ENCODE measurements at places on chromosomes 4 and X.

GRCh38 chrX:8873956-8874355 lies 72.8 kb upstream of the FAM9A start:
- DNase-seq: no peak

DNA sequence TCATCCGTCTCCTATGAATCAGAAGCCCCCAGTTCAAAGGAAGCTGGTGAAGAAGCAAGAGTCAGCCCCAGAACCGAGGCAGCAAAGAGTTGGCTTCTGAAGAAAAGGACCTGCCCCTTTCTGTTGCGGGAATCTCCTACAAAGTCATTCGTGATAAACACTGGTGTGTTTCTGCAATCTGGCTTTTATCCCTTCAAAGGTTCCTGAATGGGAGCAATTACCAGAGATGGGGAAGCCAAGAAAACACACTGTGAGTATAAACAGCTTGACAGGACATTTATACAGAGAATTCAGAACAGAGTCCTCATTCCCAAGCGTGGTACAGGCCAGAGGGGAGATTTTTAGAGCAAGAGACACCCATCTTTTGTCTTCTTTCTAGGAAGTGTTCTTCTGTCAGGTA lies 226.8 kb upstream of the LNX1 start:
- DNase-seq: no peak

GRCh38 chr4:111595456-111595855 lies 549.8 kb upstream of the FAM241A start:
- DNase-seq: no peak

DNA sequence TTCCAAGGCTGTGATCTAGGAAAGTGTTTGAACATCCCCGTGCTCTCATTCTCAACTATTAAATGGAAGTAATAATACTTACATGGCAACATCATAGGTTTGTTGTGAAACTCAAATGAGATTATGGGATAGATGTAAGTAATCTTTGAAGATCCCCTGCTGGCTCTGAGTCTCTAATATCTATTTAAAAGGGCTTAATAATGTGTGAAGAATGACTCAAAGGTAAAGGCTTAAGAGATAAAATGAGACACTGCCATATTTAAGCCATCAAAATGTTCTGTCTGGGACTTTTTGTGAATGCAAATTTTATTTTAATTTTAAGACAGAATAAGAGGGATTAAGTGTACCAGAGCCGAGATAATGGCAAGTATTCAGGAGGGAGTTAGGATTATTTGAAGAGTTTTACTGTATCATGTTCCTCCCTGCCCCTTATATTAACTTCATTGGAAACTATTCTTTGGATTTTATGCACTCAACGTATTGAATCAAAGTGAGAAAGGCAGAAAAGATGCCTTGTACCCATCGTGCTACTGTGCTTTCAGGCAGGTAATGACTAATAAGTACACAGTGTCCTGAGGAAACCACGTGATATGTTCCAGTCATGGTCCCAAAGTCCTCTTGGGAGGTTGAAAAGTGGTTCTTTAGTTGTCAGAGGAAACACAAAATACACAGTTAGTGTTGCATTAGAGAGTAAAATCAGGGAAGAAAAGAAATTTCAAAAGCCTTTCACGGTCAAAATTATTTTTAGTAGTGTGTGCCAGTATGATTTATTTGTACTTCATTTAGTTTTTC lies 192.4 kb downstream of the RBM46 start:
- DNase-seq: no peak

GRCh38 chr4:123579961-123580360 lies 183.4 kb downstream of the SPRY1 start:
- DNase-seq: no peak

DNA sequence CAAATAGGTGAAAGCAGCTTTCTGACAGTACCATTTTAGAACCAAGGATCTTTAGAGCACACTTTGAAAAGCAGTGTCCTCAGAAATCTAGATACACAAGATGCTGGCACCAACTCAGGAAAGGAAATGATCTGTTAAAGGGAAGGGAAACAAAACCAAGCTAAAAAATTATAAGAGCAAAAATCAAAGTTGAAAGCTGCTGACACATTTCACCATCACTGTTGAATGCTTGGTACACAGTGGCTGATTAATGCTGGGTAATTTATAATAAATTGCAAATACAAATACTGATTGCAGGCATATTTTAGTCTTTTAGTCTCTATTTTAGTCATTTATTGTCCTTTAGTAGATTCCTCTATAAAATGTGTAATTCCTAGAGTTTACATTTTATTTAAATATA lies 1540.1 kb upstream of the PCDH10 start:
- no peak for DNase-seq

- DNase-seq: no peak
Observed at GRCh38 chrX:46850771-46851170, 13.9 kb downstream of the RP2 start.

GRCh38 chr4:104424475-104424941 lies 70.2 kb downstream of the CXXC4 start:
- no peak for DNase-seq

GRCh38 chr4:28916585-28916984 lies 1803.6 kb upstream of the PCDH7 start:
- no peak for DNase-seq

GRCh38 chrX:154056770-154057241 lies 37.1 kb upstream of the IRAK1 start:
- DNase-seq: no peak

GRCh38 chr4:108060164-108060563 lies 70.5 kb downstream of the HADH start:
- DNase-seq: no peak

GRCh38 chr4:70754990-70755688 lies 33.4 kb downstream of the RUFY3 start:
- no peak for DNase-seq

DNA sequence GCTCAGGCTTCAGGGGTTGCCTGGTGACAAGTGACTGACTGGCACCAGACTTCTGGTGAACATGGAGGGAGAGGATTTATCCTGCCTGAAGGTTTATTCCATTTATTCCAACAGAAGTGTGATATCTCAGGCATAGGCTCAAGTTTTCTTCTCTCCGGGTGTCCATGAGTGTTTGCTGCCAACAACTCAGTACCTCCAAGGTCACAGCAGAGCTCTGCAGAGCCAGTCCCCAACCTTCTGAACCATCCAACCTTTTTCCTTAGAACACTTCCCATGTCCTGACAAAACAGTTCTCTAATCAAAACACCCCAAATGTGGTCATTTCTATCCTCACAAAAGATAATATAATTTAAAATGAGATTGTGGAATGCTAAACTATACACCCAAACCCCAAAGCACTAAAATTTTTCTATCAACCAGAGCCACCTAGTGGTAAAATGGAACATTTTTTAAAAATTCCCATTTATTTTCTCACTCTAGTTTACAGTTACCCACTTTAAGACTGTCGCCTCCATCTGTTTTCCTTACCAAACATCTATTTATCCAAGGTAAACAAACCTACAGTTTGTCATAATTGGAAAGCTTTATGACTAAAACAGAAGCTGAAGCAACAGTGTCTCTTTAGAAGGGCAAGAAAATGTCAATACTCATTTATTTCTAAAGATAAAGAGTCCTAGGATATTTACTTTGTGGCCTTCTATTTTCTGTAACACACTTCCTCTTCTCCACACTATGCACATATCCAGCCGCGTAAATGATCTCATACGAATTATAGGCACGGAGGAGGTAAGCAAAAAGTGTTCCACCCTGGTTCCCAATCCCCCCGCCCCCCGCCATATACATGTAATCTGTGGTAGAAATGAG lies 39.5 kb downstream of the TMEM154 start:
- no peak for DNase-seq

GRCh38 chrX:94435799-94436198 lies 761.8 kb downstream of the FAM133A start:
- no peak for DNase-seq

- peak; percentile 8 for DNase-seq
Observed at GRCh38 chrX:64394874-64395567, at the start of gene MTMR8. MTMR8 (minus strand) TSS chrX:64395452; CDS start chrX:64395363, 89 bp downstream.

DNA sequence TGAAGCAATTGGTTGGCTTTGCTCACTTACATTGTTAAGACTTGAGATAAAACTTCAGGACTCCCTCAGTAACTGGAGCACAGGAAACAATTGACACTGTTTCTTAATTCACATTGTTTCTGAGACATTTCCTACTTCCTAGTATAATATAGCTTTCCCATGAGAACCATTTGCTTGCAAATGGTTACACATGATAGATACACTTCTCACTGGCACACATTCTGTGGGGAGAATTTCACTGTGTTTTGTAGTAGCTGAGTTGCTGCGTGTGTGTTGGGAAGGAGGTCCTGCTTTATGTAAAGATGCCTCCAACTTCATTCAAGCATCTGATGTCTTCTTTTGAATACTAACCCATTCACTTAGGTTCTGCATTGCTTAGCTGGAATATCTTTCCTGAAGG lies 85.3 kb upstream of the SLC4A4 start:
- no peak for DNase-seq

DNA sequence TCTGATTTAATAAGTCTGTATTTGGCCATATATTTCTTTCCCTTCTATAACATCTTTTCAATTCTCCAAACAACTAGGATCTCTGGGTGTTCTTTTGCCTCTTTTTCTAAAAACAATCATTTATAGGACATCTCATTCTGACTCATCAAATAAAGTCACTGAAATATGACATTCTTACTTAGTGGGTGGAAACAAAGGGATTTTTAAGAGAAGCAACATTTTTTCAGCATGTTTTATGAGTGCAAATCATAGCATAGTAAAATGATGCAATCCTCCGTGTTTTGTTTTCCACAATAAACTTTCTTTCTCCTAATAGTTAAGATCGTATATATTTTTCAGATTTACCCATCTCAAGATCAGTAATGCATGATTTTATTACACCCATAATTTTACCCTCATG lies 179.8 kb downstream of the SPCS3 start:
- DNase-seq: no peak

DNA sequence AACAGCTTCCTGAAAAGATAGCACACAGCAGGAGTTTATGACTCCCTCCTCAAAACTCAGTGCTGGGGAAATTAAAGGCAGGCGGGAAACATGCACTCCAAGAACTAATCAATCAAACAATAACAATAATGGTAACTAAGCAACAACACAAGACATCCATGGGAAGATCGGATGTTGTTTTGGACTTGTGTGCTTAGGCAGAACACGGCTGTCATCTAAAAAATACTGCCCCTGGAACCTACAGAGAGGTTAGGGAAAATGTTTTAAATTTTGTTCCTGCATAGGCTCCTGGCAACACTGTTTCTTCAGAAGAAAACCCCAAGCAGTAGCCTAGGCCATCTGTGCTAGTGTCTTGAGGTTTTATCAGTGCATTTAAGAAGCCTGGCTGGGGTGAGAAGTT lies 1378.2 kb downstream of the STIM2 start:
- no peak for DNase-seq

DNA sequence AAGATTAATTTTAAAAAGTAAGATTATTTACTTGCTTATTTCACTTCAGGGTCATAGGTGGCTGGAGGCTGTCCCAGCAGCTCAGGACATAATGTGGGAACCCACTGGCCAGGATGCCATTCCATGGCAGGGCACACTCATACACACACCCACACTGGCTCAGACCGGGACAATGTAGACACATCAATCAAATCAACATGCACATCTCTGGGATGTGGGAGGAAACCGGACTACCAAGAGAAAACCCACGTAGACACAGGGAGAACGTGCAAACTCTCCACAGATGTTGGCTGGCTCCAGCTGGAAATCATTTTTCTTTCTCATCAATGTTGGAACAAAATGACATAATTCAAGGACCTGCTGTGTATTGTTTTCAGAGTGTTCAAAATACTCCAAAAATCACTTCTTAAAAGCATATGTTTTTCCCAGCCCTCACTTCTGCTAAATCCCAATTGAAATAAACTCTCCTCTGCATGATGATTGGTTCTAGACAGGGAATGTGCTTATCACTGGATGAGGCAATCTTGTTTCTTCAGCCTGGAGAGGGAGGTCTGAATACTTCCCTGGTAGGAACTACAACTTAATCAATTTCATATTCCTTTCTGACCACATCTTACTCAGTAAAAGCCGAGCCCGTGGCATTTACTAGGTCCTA lies 18.6 kb upstream of the CPE start:
- no peak for DNase-seq

DNA sequence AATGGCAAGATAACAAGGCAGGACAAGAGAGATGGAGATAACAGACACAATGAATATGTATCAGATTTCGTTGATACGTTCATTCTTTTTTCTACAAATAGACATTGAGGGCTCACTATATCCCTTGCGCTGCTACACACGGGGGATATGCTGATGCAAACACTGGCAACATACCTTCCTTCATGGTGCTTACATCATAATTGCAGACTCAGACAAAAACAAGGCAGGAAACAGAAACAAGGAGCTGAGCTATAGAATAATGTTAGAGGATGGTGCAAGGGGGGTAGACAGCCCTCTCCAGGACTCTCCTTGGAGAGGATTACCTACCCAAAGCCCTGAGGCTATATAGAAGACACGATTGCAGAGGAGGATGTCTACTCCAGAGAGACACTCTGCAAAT lies 1069.5 kb downstream of the DMD start:
- no peak for DNase-seq

DNA sequence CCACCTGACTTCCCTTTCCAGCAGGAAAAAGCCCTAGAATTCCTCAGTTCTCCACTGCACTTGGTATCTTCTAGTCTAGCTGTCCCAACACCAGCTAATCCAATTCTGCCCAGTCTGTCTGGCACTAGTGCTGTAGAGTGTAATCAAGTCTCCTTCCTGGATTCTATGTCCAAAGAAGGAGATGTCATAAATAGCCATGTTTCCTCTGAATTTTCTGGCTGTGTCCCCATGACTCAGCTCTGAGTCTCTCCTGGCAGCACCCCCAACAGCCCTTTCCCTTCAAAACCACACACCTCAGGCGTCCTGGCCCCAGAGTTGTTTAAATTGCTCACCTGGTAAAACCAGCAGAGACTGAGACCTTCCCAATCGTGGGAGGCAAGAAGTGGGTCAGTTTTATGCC lies 197.2 kb downstream of the GRXCR1 start:
- no peak for DNase-seq

GRCh38 chrX:110153896-110154295 lies 151.0 kb downstream of the TMEM164 start:
- no peak for DNase-seq

- DNase-seq: no peak
Observed at GRCh38 chrX:40064055-40064597, 33.6 kb downstream of the BCOR start.

DNA sequence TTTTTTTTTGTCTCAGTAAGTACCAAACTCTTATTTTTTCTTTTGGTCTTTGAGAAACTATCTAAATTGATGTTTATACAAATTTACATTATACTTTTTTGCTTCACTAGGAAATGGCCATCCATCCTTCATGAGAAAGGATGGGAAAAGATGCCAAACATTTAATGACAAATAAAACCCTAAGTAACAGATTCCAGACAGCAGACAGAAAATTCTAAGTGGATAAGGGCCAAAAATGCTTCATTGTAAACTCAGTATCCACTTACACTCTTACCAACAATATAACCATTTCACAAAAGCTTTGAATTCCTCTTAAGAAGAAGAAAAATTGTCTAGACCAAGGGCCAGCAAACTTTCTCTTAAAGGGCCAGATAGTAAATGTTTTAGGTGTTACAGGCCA lies 3.5 kb downstream of the GUCY1B1 start:
- no peak for DNase-seq

- DNase-seq: no peak
Observed at GRCh38 chr4:74038086-74038424, 434 bp downstream of the CXCL3 start.

All from esophagus squamous epithelium (tissue), 5 donors.